Pulmonary artery endothelial cell (primary cell): ENCODE measurements at places on chromosomes 6 and 20. TPM values are rescaled to one million over a fixed set of nuclear protein-coding genes. Genes with fewer than 3 reads are reported as not detected.

GRCh38 chr6:161922631-161923119, 648.8 kb upstream of the AGPAT4 start:
- no peak for DNase-seq

DNA sequence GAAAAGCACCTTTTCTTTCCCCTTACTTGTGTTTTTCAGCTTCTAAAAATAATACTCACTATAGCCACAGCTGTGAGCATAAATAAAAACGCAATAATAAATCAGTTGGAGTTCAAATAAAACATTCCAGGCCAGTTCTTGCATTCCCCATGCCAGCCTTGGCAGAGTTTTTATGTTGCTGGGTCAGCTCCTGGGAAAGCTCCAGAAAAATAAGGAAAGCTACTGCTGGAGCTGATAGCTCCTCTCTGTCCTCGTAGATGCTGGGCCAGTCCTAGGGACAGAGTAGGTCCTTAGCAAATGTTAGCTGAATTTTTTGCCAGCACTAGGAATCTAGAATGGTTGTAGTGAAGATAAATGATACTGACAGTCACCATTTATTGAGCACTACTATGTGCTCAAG, 389.0 kb upstream of the SYNCRIP start:
- no peak for DNase-seq

DNA sequence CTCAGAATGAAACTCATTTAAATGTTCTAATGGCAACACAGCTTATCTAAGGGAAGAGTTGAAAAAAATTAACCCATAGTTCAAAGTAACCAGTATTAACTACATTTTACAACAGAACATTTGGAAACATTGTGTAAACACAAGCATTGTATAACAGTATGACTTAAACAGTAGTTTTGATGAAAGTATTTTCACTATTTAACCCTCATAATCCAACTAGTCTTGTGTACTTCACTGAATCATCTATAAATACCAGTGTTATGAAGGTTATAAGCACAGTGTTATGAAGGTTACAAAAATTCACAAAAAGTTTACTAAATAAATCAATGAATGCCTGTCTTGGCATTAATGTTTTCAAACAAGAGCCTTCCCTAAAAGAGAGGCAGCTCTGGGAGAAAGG, 66.5 kb downstream of the REV3L start:
- no peak for DNase-seq

DNA sequence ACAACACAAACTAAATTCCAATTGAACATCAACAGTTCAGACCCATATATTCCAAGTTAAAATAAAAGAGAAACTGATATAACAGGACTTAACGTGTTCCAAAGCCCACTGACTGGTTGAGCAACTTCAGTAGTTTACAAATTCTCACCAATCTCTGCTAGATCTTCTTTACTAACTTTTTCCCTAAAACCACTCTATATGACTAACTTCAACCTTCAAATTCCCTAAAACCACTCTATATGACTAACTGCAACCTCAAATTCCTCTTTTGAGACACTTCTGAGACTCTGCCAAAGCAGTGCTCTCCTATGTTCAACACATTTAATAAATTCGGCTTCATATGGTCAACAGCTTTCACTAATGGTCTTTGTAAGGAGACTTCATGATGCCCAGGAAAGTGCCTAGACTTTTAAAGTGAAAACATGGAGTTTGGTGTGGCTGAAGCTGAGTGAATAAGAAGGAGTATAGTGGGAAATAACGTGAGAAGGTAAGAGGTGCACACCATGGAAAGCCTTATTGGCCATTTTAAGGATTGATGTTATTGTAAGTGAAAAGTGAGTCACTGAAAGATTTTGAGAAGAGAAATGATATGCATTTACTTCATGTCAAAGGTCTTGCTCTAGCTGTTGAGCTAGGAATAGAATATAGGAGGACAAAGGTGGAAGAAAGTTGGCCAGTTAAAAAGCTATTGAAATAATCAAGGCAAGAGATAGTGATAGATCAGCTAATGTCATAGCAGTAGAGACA, 134.0 kb upstream of the HCRTR2 start:
- DNase-seq: no peak

Gene TFAP2D
- total RNA-seq: not detected in 2 replicates

Gene HAO1
- 0.07 TPM in 1 of 2 replicates, not detected in the other for total RNA-seq
